T-helper 2 cell treated with Interferon-gamma antibody and Interleukin-4, amounts not matched to agents 5 μg/mL and 100 μg/mL, for 36 hours (primary cell): ENCODE measurements at places on chromosomes 3 and 15.

DNA sequence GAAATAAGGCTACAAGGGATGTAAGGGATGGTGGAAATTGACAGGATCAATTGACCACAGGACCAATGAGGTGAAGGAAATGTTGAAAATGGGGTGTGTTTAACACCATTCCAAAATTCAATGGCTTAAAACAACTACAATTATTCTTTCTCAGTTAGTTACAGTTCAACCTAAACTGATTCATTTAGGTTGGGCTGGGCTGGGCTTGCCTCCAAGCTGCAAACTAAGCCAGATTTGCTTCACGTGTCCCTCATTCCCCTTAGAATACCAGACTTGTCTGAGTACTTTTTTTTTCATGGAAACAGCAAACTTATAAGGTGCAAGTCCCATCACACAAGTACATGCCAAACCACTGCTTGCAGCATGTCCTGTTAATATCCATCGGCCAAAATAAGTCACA lies 280.1 kb downstream of the NEK10 start:
- no peak for DNase-seq

DNA sequence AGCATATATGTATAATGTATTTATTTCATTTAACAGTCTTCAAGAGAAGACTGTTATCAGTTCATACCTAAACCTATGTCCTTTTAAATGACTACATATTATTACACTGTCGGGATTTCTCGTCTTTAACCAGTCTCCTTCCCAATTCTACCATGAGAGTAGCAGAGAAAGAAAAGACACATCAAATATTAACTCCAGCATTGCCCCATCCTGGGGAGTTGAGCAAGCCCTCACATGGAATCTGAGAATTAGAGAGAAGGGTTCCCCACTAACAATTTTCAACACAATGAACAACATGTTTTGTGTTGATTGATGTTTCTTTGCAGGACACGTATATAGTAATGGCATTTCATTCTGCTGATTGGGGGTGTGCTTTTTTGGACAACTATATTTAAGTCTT lies 257.4 kb downstream of the ADAMTSL3 start:
- no peak for DNase-seq

GRCh38 chr15:26651909-26652308 lies 121.0 kb downstream of the GABRB3 start:
- DNase-seq = no peak

- DNase-seq = no peak
These were observed 7.1 kb upstream of the FGD5 start for GRCh38 chr3:14811684-14812083.

GRCh38 chr3:195807681-195808121 lies 4.0 kb downstream of the MUC4 start:
- no peak for DNase-seq

DNA sequence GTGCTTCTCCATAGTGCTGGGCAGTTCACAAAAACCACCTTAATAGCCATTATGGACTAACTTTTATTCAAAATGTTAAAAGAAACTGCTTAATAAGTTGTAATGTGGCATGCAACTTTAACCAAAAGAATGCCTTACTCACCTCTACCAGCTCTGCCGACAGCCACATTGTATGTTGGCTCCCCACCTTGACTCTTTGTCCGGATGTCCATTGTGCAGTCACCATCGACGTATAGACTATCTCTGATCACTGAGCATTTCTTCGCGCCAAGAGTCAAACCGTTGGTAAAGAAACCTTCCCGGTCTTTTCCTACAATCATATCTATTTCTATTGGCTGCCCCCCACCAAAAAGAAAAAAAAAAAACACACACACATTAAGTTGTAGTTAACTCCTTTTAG lies 2.5 kb downstream of the PFN2 start:
- no peak for DNase-seq

- no peak for DNase-seq
These were observed 319.9 kb downstream of the ARRDC4 start for GRCh38 chr15:98280284-98280975.

DNA sequence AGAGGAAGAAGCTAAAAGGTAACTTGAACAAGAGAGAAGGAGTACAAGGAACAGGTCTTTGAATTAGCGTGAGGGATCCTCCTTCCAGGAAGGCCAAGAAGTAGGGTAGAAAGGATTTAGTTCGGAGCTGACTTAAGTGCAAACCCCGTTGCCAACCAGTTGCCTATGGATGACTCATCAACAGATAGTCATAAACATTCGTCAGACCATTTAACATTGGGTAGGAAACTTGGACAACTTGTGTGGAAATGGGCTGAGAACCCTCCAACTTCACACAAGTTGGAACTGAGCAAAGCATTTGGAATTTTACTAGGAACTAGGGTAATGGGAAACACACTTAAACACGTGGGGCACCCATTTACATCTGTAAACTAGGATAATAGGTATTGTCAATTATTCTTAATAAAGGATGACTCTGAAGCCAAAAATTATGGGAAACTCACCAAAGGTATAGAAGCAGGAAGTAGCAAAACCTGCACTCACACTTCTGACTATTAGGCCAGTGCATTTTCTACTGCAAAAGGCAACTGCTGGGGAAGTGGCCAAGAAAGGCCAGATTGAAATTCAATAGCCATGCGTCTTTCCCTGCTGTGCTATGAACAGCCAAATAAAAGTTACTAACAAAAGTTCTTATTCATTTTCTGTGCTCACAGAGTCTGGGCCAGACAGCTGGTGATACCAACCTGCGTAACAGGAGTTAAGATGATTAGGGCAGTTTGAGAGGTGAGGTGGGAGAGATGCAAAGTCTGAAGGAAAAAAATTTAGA lies 174.5 kb upstream of the TMC3 start:
- no peak for DNase-seq

- no peak for DNase-seq
These were observed 10.7 kb downstream of the MTHFS start for GRCh38 chr15:79886124-79886523.

DNA sequence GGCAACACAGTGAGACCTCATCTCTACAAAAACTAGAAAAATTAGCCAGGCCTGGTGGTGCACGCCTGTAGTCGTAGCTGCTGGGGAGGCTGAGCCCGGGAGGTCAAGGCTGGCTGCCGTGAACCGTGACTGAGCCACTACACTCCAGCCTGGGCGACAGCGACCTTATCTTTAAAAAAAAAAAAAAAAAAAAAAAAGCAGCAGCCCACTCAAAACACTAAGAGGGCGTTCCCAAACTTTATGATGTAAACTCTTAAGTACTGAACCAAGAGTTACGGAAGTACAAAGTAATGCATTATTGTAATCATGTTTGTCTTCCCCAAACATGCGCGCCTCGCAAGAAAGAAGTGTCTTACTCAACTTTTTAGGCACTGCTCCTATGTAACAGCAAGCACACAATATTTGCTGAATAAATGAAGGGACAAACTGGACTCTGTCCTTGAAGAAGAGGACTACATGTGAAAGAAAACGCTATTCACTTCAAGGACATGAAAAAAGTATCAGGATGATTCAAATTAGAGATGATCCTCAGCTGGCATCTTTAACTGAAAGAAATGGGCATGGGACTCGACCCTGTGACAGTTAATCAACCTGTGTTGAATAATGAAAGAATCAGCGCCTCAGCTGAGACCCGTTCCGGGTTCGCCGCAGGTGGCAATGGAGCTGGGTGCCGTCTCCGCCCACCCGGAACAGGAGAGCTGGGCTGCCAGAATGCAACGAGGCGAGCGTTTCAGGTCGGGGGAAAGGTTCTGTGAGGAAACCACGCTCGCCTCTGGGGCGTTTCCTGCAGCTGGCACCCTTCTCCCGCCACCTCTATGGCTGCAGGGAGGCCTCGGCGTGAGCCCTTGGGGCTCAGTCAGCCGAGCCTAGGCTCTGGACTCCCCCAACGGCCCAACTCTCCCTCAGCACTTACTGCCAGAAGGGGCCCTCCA lies 718 bp downstream of the SPG11 start:
- DNase-seq = peak; percentile 79

GRCh38 chr3:134353831-134354611 lies 20.2 kb downstream of the AMOTL2 start:
- DNase-seq = no peak

- no peak for DNase-seq
These were observed 12.4 kb upstream of the CACNA2D2 start for GRCh38 chr3:50515565-50516439.

DNA sequence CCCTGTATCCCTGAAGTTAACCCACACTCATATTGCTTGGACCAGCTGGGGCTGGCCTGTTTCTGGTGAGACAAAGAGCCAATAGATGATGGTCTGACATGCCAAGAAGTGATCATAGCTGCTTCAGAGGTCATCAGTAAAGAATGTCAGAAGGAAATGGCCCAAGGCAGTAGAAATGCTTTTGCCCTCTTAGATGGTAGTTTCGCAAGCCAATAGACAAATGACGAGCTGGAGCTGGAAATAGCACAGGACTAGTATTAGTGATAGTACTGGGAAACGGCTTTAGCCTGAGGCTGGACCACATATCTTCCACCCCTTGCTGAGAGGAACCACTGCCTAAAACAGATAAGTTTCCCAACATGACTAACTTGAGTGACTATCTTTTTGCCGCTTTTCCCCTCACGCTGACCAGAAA lies 176.1 kb upstream of the THBS1 start:
- no peak for DNase-seq

GRCh38 chr3:124126436-124127023 lies 134.6 kb upstream of the ROPN1 start:
- no peak for DNase-seq

GRCh38 chr3:180829409-180830405 lies 82.8 kb upstream of the FXR1 start:
- no peak for DNase-seq

- no peak for DNase-seq
These were observed 93.6 kb upstream of the ATP2B2 start for GRCh38 chr3:10599017-10599416.

DNA sequence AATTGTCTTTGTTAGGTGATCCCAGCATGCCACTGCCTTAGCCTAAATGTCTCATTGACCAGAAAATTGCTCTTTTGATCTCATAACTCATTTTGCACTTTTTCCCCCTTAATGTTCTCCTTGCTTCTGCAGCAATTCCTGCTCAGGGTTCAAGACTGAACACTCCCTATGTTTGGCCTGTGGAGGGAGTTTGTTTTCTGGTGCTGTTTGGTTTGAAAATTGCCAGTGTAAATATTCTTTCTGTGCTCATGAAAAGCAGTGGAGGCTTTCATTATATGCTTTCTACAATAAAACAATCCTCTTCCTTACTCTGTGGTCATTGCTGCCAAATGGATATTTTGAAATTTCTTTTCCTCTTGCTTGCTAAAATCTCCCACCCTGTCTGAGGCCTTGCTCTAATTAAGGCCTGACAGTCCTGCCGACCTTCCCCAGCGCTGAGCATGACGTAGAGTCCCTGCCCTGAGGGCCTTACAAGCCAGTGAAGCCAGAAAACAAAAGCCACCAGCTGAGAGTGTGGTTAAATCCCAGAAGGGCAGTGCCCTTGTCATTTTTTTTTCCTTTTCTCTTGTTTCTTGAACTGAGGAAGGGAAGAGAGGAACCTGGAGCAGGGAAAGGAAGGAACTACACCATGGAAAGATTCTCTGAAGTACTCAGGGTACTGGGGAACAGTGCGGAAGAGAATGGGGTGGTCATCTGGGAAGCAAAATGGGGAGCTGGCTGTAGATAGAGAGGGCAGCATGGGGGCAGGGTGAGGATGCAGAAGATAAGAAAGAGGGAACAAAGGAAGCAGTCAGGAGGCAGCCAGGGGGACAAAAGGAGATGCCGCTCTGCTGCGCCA lies 24.8 kb downstream of the ZBTB38 start:
- no peak for DNase-seq

GRCh38 chr3:155252021-155252420 lies 41.5 kb downstream of the STRIT1 start:
- DNase-seq = no peak

DNA sequence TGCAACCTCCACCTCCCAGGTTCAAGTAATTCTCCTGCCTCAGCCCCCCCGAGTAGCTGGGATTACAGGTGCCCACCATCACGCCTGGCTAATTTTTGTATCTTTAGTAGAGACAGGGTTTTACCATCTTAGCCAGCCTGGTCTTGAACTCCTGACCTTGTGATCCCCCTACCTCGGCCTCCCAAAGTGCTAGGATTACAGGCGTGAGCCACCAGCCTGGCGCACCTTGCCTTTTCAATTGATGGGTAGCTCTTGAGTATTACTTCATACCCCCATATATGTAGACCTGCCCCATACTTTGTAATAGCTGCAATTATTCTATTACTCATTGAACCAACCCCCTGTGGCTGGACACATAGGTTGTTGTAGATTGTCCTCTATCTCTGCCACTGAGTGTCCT lies 101.3 kb downstream of the LRRK1 start:
- no peak for DNase-seq

DNA sequence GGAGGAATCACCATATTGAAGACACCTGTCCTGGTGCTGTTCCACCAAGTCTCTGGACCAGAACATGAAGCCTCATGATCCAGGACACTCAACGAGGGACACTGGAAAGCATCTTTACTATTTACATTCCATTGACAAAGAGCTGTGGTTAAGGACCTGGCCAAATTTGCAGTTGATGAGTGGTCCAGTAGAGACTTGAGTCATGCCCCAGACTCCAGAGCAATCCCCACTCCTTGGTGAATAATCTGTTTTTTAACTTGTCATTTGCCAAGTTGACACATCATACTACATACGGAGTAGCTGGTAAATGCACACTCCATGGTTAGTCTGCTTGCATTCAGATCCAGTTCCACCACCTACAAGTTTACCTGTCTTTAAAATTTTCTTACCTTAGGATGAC lies 1.2 kb upstream of the COL6A6 start:
- no peak for DNase-seq

- DNase-seq = no peak
These were observed 51.0 kb upstream of the ARL8B start for GRCh38 chr3:5071061-5071460.

DNA sequence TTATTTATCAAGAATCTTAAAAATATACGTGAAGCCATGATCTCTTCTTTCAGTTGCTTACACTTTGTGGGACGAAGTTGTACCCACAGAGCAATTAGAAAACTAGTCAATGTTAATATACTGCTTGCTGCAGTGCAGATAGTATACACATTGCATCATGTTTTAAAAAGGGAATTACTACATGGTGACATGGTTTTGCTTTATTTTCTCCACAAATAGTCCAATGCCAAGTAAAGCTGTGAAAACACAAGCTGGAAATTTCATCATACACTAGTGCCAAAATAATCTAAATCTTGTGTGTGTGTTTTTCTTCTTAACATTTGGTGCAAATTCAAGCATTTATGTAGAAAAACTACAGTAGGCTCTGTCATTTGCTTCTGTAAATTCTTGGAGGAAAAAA lies 233.0 kb downstream of the EPHA3 start:
- no peak for DNase-seq

- no peak for DNase-seq
These were observed at the start of gene HYAL1 for GRCh38 chr3:50303013-50303815. TSS of gene HYAL1 (minus strand) at chr3:50303574. CDS start at chr3:50302956, 618 bp downstream.

GRCh38 chr3:12557473-12558100 lies 700 bp downstream of the MKRN2 start:
- no peak for DNase-seq

GRCh38 chr15:77557564-77557963 lies 75.1 kb downstream of the LINGO1 start:
- no peak for DNase-seq

GRCh38 chr3:144242747-144243146 lies 271.1 kb downstream of the DIPK2A start:
- DNase-seq = no peak
